ENCODE measurements at places on chromosomes 5 and 9.

GRCh38 chr5:155947394-155948062, 379.4 kb upstream of the SGCD start:
- no peak for DNase-seq

GRCh38 chr9:35905912-35906679, at the start of gene HRCT1:
Gene HRCT1, plus strand, starts transcription at chr9:35906202. Its CDS starts 86 bp downstream, at chr9:35906288.
- DNase-seq, result peak; percentile 72

DNA sequence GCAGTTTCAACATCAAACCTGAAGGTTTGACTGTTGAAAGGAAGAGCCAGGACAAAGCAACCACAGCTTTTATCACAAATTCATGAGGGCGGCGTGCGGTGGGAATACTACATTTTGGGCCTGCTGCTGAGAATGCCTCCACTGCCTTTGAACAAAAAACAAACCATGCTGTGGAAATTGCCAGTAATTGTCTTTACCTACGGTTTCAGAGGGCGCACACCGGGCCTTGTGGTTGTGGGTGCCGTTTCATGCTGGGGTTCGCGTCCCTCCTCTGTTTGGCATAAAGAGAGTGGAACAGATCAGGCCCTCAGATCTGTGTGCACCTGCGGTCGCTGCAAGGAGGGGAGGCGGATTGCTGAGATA, 27.6 kb upstream of the TCF7 start:
- no peak for DNase-seq

DNA sequence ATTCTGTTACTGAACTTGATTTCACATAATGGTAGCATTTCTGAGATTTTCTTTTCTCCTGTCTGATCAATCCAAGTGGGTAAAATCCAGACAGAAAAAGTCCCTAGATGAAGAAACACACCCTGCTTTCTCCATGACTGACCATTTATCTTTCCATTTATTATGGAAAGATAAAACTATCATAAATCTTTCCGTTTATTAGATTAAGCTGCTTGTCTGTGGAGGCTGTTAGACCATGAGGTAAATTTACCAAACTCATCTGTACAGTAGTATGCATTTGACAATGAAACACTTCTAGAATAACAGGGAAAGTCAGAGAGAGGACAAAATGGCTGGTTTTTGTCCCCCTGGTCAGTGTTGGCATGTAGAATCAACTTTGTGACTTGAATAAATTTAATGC, 491.2 kb upstream of the SEMA6A start:
- DNase-seq, result no peak

DNA sequence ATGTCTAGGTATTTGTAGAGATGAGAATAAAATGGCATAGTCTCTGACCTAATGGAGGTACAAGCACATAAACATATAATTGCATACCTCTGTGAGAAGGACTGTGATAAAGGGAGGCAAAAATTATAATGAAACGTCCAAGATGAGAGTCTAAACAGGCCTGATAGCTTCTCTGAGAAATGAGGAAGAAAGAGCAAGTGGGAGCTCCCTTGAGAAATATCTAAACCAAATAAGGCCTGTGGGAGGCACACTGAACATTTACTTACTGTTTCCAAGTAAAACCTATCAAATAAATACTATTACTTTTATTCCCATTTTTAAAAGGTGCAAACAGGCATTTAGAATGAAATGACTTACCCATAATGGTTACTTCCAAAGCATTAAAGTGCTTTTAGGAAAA, 125.6 kb upstream of the PAPPA start:
- DNase-seq, result no peak

DNA sequence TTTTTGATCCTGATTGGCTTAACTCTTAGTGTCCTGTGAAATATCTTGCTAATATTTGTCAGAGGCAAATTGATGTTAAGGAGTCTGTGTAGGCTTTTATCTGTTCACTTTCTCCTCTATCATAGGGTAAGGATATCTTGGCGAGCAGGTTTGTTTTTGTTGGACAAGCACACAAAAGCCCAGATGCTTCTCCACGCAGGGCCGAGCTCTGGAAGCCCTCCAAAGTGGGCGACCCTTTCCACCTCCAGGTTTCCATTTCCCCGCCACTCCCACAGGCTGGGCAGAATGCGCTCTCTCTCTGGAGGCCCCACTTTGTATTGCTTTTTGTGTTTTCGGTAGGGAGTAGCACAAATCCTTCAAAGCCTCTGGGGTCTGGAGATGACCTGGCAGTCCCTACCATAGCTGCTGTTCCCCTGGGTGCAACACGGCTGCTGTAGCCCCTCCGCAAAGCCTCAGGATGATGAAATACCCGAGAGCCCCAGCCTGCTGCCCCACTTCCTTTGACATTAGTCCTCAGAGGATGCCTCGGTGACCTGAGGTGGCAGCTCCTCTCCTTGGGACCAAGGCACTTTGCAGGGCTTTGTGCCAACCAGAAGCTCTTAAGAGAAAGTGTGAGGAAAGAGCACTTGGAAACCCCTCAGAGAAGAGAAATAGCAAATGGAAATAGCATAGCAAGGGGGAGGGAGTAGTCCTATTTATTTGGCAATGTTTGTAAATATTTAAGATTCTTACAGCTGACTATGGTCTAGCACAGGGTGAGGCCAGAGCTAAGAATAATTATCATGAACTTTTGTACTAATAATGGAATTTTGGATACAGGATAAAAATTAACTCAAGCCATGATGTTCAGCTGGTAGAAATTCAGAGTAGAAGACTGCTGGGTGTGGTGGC, 122.8 kb downstream of the ARHGEF28 start:
- DNase-seq, result no peak

- DNase-seq, result no peak
Observed at GRCh38 chr9:22682961-22683699, 236.5 kb downstream of the DMRTA1 start.

Measured in NCI-H345 (cell line).